Upper lobe of right lung (tissue), 1 donor: ENCODE measurements at places on chromosomes 3 and 15.

GRCh38 chr3:182331341-182331740, 462.0 kb upstream of the ATP11B start:
- DNase-seq, result no peak

GRCh38 chr3:174891524-174892203, 32.5 kb downstream of the NAALADL2 start:
- DNase-seq, result no peak

DNA sequence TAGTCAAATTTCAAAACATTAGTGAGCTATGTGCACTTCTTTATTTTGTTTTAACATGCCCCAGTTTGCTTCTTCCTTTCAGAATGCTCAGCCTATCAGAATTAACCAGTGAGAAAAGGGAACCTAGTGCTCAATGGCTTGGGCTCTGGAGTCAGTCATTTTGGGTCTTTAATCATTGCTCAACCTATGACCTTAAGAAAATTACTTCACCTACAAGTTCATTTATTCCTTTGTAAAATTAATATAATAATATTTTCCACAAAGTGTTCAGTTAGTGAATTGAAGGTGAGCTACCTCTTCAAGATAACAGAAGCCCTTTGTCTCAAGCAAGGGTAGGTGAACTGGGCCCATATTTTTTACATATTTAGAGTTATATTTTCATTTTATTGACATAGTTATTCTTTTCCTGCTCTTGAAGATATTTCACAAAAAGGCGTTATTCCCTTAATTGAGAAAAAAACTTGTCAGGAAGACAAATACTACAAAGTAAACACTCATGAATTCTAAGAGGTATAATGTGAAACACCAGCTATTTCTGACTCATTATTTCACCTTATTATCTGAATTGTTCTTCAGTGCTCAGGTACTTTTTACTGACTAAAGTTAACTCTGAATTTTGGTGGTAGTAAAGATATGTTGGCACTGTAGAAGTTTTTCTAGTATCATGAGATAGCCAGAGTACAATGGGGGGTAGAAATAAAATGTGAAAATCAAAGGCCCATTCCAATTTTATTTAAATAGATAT, 415.5 kb downstream of the NAALADL2 start:
- DNase-seq, result no peak

GRCh38 chr3:38210141-38210757, 44.9 kb downstream of the OXSR1 start:
- no peak for DNase-seq
